Naive thymus-derived CD8-positive, alpha-beta T cell (primary cell): ENCODE measurements at places on chromosomes 1 and 21.

- no peak for DNase-seq
Measured at GRCh38 chr21:17003763-17004373, 509.0 kb upstream of the CXADR start.

- DNase-seq: no peak
Measured at GRCh38 chr1:192620071-192620635, 15.8 kb upstream of the RGS13 start.

DNA sequence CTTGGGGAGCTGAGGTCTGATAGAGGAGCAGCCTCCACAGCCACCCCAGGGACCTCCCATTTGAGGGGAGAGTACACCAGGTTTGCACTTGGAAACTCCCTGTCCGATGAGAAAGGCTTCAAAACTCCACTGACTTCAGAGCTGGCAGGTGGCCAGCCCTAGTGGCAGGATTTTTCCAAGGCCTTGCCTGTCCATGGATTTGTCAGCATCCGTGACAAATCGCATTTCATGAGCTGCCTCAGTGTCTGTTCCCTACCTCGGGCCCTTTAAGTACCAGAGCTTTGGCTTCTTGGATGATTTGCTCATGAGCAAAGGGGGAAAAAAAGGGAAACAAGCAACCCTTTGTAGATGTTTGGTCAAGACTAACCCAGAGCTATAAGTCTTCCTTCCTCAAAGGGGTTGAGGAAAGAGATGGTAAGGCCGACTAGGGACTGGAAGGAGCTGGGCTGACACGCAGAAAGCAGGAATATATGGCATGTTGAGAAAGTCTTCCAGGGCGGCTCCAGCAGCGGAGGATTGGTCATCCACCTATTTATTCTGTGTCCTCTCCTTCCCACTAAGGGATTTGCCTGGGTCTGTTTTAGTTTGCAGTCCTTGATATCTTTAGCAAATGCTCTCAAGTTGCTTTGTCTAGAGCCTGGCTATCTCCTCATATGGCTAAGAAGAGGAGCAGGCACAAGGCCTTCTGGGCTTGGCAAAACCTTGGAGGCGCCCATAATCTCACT is 2.7 kb upstream of the HSPG2 start:
- no peak for DNase-seq

- DNase-seq: no peak
Measured at GRCh38 chr1:220528679-220529501, 954 bp downstream of the MARK1 start.

GRCh38 chr1:90204023-90204590 is 209.2 kb downstream of the ZNF326 start:
- no peak for DNase-seq

- DNase-seq: no peak
Measured at GRCh38 chr1:45403298-45403697, 63.1 kb upstream of the MUTYH start.

DNA sequence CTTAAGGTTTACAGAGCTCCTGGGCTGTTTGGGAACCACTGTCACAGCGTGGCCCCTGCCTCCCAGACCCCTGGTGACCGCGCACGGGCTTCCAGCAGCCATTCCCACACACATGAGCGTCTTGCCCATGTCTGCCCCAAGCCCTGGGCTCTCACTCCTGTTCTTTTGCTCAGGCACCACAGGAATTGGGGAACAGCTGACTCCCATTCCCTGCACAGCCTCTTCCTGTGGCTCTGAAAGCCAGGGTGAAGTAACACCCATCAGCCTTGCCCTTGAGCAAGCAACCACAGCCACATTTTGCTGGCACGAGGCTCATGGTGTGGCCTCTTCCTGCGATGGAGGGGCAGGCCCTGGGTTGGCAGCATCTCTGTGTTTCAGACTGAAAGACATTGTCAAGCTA is 14.3 kb upstream of the GPR157 start:
- DNase-seq: no peak

GRCh38 chr1:230868736-230869385 is 540 bp upstream of the C1orf198 start:
- DNase-seq: no peak

- no peak for DNase-seq
Measured at GRCh38 chr1:226660410-226661182, 78.5 kb downstream of the ITPKB start.

DNA sequence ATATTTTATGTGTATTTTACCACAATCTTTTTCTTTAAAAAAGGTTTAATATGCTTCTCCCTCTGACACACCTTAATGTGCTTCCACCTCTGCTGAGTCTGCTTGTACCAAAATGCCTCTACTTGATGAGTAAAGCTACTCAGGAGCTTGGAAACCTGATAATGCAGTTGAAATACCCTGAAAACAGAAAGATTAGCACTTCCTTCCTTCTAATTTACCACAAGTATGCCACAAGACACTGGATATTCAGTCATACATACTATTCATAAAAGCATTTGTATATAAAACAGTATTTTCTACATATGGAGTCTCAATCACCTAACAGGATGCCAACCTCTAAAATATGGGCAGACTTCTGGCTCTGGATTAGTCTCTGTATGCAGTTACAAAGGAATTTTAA is 55.0 kb downstream of the SLC35D1 start:
- no peak for DNase-seq

DNA sequence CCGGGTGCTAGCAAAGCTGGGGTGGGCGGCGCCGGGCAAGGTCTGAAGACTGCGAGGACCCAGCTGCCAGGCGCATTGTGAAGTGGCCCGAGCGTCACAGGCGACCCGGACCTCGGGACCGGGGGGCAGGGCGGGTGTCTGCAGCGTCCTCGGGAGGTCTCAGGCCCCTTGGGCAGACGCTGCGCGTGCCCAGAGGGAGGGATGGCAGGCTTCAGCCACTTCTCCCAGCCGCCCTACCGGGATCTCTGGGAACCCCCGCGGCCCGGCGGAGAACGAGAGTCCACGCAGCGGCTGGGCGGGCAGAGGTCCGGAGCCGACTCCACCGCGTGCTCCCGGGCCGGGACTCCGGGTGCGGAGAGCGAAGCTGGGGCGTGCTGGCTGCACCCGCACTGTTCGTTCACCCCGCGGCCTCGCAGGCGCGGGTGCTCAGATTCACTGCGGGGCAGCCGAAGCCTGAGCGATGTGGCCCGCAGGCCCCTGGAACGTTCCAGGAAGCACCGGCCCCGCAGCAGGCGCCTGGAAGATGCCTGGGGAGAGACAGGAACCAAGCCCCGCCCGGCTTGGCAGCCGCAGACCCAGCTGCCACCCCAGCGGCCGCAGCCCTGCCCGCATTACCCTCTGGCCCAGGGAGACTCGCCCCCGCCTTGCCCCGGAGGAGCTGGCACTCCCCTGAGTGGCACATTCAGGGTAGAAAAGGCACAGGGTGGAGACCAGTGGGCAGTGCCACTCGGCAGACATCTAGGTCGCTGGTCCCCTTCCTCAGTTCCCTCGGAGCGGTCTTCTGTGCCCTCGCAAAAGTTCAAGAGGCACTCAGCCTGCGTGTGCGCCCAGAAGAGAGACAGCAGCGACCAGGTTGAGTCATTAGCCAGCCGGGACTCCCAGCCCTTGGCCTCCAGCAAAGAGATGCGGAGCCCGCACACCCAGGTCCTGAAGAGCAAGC is at the start of gene CCDC185:
Gene CCDC185, plus strand, starts transcription at position 141 of the 940 bp plus-strand sequence. Its CDS starts 61 bp downstream, at position 202.
- DNase-seq: no peak

DNA sequence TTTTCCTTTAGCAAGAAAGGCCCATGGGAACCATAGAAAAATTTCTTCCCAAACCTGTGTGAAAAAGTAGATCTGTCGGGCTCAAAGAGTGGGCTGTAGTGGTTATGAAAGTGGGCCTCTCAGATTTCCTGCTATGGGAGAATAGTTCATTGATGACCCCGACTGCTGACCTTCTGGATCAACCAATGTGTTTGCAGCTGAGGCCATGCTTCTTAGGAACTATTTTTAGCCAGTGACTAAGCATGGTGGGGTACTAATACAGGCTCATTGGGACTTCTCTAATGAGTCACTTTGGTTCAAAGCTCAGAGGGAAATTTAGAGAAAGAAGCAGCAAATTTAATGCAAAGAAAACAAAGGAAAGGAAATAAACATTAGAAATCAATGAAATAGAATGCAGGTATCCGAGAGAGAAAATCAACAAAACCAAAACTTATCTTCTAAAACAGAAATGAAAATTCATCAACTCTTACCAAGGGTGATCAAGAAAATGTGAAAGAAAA is 12.6 kb upstream of the PSMA5 start:
- no peak for DNase-seq

- DNase-seq: no peak
Measured at GRCh38 chr1:211280910-211281309, 21.7 kb downstream of the RCOR3 start.

- peak; percentile 89 for DNase-seq
Measured at GRCh38 chr1:48471691-48472576, at the start of gene SPATA6. Gene SPATA6, minus strand, starts transcription at chr1:48472204. Its CDS starts 196 bp downstream, at chr1:48472008.

DNA sequence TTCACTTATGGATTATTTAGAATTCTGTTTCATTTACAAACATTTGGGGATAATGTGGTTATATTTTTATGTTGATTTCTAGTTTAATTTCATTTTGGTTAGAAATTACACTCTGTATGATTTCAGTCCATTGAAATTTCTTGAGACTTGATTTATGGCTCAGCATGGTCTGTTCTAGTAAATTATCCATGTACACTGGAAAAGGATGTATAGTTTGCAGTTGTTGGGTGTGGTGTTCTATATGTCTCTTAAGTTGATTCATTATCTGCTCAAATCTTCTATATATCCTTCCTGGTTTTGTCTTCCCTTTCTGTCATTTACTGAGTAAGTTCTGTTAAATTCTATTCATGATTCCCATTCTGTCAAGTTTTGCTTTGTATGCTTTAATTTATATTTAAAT is 52.3 kb downstream of the RAP1A start:
- DNase-seq: no peak

- no peak for DNase-seq
Measured at GRCh38 chr1:186834399-186834958, 5.7 kb downstream of the PLA2G4A start.

DNA sequence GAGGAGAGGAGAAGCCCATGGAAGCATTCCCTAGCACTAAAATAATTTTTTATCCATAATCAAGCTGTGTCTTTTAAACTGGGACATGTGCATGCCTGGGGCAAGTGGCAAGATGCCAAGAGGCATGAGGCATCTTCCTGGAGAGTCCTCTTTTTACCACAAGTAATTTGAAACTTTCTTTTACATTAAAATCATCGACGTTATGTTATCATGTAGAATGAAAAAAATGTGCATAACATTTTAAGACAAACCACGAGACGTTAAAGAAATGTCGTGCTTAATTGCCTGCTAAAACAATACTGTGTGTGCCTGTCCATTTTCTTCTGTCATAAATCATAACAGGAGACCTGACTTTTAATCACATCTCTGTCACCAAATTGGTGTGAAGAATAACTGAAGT is 1.5 kb downstream of the STYXL2 start:
- no peak for DNase-seq

DNA sequence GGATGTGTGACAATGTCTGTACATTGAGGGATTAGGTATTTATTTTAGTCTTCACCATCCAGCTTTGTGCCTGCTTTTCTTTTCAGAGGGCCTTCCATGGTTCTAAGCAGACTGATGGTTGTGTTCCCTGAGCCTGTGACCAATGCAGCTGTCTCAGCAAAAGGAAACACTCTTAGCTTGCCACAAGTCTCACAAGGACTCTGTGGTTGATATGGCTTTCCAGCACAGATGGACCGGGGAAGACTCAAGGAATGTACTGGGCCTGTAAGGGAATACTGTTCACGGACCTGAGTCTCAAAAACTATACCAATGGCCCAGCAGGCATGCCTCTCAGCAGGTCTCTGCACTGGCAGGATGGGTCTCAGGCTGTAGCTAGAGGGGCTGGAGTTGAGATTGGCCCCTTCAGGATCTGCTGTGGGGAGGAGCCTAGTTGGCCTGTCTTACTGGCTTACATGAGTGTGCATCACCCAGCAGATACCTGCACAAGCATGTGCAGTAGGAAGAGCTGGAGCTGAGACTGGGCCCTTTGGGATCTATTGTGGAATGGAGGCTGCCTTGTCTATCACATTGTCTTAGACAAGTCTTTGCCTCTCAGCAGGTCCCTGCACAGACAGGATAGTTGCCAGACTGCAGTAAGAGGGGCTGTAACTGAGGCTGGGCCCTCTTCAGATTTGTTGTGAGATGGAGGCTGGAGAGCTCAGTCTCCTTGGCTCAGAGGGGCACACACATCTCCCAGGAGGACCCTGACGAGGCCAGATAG is 52.0 kb upstream of the PDC start:
- DNase-seq: no peak

GRCh38 chr1:65229754-65230339 is 79.5 kb upstream of the DNAJC6 start:
- DNase-seq: no peak

GRCh38 chr1:41226815-41227434 is 15.2 kb downstream of the SCMH1 start:
- DNase-seq: no peak

- DNase-seq: no peak
Measured at GRCh38 chr1:24057171-24057570, 54.8 kb downstream of the MYOM3 start.

GRCh38 chr1:147245586-147246021 is 3.1 kb downstream of the CHD1L start:
- no peak for DNase-seq

DNA sequence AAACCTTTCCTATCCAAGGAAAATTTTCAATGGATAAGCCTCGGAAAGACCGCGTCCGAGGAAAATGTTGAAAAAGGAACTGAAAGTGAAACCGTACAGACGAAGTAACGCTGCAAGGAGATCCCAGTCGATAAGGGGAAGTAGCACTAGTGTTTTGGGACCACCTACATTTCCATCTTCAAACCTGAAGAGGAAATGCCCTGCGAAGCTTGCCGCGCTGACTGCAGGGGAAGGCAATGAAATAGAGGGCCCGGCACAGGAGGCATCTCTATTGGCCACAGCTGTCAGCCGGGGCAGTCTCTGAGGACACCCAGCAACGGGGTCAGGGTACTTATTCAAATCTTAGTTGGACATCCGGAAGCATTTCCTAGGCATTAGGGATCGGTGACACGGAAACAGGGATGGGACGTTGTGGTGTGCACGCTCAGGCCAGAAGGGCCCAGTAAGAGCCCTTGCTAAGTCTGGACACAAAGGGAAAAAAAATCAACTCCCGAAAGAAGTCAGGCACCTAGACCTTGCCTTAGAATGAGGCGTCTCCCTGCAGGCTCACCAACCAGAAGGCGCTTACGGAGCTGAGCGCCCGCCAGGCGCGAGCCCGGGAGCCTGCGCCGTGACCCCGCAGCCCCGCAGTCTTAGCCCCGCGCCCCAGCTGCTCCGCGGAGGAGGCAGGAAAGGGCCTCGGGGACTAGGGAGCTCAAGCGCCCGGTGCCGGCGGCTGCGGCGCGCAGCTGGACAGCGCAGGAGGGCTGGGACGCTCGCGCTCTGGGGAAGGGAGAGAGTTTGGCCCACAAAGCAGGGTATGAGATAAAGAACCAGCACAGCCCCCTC is 655 bp downstream of the USF1 start:
- DNase-seq: peak; percentile 75

DNA sequence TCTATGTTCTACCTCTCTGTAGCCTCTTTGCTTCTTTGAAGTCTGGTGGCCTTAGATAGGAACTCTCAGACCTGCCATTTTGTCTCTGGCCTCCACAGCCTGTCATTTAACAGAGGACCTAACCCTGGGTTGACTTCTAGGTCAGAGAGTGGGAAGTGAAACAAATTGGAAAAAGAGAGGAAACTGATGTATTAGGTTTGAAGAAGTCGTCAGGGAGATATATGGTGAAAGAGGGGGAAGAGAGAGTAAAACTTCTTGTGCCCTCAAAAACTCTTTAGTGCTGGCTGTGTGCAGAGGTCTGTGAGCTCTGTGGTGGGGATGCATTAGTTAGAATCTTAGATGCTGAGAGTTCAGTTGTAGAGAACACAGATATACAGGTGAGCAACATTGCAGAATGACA is 30.2 kb upstream of the CD1D start:
- no peak for DNase-seq
